ENCODE measurements at places on chromosomes 3 and 15.

- no peak for DNase-seq
Measured at GRCh38 chr15:27086805-27087204, 115.8 kb downstream of the GABRG3 start.

DNA sequence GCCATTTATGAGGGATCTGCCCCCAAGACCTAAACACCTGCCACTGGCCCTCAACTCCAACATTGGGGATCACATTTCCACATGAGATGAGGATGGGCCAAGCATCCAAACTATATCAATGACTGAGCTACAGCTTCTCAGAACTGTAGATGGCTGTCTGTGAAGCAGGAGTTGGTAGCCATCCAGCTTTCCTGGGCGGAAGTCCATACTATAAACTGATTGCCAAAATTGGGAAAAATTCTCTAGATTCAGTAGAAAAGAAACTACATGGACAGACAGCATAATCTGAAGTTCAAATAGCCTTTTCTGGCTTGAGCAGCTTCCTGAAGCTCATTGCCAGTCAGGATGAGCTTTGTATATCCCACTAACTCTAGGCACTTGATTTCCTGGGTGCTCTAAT lies 214.7 kb upstream of the ZBTB20 start:
- no peak for DNase-seq

DNA sequence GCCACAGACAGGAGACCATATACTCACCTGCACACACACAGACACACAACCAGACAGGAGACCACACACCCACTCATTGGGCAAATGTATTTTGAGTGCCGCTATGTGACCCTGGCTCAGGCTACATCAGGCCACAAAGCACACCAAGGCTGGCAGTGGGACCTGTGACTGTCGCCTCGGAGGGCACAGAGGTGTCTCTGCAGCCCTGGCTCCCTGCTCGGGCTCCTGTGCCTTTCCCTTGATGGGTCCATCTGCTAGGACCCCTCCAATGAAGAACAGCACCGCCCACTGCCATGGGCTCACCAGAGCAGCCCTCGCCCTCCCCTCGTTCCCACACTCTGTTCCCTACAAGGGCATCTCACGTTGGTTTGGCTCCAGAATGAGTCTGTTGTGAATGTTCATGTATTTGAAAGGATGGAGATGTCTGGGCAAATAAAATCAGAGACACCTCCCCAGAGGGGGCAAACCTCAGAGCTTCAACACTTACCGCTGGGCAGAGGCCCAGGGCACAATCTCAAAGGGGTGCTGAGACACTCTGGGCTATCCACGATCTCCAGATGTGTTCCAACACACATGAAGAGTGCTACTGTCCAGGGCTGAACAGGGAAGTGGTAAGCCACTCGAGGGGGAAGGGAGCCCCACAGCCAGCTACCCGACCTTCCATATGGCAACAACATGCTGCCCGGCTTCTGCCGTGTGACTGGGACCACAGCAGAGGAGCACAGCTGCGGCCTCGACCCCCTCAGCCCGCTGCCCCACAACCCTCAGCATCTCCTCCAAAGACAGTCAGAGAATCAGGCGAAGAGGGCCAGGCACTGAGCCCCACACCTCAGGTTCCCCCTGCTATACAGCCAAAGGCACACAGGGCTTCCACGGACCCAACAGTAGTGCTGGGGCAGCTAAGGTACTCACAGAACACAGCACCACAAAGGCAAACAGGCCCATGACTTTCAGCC lies 74.9 kb downstream of the OCA2 start:
- no peak for DNase-seq

GRCh38 chr3:58536501-58537411 lies at the start of gene ACOX2:
TSS of gene ACOX2 (minus strand) at chr3:58537190. CDS start at chr3:58535106, 2,084 bp downstream.
- no peak for DNase-seq

- DNase-seq = no peak
Measured at GRCh38 chr15:36653851-36654250, 74.4 kb downstream of the CDIN1 start.

GRCh38 chr3:158920371-158920770 lies 118.5 kb downstream of the MFSD1 start:
- DNase-seq = no peak

GRCh38 chr3:182807061-182807460 lies 13.8 kb downstream of the ATP11B start:
- no peak for DNase-seq

- no peak for DNase-seq
Measured at GRCh38 chr15:38242055-38242454, 10.6 kb upstream of the SPRED1 start.

- DNase-seq = no peak
Measured at GRCh38 chr3:144272680-144273079, 301.1 kb downstream of the DIPK2A start.

- peak; percentile 12 for DNase-seq
Measured at GRCh38 chr3:24185738-24186384, 240.8 kb downstream of the NR1D2 start.

- no peak for DNase-seq
Measured at GRCh38 chr15:36430726-36431265, 148.6 kb upstream of the CDIN1 start.

DNA sequence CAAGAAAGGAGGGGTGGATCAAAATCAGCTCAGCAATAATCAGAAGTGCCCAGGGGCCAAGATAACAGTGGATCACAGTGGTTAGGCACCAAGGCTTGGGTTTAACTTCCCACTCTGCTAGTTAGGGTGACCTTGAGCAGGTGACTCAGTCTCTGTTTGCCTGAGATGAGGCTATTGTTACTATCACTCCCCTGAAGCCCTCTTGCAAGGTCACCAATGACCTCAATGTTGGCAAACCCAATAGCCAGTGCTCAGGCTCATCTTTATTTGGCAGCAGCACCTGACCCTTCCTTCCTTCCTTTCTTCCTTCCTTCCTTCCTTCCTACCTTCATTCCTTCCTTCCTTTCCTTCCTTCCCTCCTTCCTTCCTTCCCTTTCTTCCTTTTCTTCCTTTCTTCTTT lies 102.4 kb upstream of the HACD2 start:
- no peak for DNase-seq

- DNase-seq = no peak
Measured at GRCh38 chr3:79517766-79518413, 249.9 kb downstream of the ROBO1 start.

DNA sequence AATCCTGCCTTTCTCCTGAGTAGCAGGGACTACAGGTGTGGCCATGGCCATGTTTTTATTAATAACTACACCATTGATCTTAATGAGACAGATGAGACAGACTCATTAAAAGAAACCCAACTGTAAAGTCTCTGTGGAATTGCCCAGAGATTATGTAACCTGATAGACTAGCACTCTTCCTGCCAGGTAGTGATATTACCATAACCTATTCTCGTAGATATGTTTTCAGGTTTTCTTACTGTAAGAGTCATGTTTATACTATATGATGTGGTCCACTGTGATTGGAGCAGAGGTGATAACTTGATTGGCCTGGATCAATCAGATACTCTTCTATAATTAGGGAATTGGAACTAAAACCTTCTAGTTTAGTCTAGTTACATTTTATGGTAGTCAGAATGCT lies 93.7 kb downstream of the NFKBIZ start:
- no peak for DNase-seq

GRCh38 chr3:193716150-193716549 lies 123.1 kb downstream of the OPA1 start:
- DNase-seq = no peak

DNA sequence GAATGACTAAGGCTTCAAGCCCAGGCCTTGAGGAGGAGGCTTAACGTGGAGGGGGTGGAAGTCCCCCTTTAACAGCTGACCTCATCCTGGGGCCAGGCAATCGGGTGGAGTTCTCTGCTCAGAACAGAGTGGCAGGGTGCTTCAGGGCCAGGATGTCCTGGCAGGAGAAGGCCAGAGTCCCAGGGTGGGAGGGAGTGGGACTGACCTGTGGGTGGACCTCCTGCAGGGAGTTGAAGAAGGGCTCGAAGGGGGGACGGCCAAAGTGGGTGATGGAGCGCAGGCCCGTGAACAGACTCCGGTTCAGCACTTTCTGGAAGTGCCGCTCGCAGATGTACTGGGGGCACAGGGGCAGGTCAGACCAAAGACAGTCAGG lies 19.6 kb downstream of the DUOX2 start:
- DNase-seq = no peak

- DNase-seq = peak; percentile 66
Measured at GRCh38 chr15:40115670-40116093, 7.0 kb upstream of the BMF start.

DNA sequence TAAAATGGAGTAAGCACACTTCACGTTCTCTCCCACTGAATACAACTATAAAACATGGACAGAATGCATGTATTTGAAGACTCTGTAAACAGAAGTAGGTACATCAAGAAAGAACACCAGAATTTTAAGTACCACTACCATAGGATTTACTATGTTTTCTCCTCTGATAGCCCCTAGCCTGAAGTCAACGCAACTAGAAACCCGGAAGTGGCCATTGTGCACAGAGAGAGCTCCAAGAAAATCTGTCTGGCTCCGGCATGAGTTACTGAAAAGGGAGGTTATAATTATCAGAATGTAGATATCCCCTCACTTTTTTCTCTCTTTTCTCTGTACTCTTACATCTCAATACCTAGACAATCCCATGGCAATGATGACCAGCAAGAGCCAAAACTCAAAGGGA lies 23.8 kb downstream of the KBTBD12 start:
- DNase-seq = no peak

DNA sequence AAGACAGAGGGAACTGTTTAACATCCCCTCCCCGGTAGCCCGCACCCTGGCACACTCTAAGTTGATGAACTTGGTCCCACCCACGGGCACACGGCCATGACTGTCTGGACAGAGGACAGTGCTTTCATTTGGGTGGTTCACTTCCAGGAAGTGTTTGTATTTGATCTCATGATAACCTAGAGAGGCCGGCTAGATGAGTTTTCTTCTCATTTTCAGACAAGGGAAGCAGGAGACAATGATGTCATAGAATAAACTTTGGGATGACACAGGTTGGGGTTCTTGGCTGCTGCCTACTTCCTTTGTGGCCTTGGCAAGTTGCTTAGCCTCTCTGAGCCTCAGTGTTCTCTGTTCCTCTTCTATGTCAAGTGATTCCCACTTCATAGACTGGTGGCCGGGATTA lies 16.1 kb upstream of the LYSMD4 start:
- no peak for DNase-seq

DNA sequence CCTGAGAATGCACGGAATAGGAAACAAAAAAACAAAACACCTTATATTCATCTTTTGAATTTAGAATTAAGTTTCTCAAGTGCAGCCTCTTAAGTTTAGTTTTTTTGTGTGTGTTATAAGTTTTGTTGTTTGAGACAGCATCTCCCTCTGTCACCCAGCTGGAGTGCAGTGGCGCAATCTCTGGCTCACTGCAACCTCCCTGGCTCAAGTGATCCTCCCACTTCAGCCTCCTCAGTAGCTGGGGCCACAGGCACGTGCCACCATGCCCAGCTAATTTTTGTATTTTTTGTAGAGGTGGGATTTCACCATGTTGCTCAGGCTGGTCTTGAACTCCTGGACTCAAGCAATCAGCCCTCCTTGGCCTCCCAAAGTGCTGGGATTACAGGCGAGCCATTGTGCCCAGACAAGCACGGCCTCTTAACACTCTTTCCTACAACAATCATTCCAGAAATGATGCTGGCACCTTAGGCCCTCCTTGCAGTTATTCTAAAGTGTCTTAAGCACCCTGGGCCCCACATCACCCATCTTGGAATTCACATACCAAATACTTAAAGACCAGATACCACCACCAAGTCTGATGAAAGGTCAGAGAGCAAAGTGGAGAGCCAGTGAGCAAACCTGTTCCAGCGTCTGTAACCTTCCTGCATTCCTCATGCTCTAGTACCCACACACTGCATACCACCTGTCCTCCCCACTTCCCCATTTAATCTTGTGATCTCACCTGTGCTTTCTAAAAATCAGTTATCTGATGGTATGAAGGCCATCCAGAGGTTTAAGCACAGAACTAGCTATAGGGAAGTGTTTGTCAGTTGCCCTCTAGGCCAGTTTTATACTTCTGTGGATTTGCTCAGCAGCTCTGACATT lies 6.9 kb upstream of the SPG11 start:
- DNase-seq = no peak

- no peak for DNase-seq
Measured at GRCh38 chr3:22045882-22046281, 294.9 kb upstream of the ZNF385D start.

- DNase-seq = no peak
Measured at GRCh38 chr3:131735116-131735515, 232.3 kb upstream of the MRPL3 start.

GRCh38 chr3:153250446-153250845 lies 88.4 kb downstream of the RAP2B start:
- DNase-seq = no peak

DNA sequence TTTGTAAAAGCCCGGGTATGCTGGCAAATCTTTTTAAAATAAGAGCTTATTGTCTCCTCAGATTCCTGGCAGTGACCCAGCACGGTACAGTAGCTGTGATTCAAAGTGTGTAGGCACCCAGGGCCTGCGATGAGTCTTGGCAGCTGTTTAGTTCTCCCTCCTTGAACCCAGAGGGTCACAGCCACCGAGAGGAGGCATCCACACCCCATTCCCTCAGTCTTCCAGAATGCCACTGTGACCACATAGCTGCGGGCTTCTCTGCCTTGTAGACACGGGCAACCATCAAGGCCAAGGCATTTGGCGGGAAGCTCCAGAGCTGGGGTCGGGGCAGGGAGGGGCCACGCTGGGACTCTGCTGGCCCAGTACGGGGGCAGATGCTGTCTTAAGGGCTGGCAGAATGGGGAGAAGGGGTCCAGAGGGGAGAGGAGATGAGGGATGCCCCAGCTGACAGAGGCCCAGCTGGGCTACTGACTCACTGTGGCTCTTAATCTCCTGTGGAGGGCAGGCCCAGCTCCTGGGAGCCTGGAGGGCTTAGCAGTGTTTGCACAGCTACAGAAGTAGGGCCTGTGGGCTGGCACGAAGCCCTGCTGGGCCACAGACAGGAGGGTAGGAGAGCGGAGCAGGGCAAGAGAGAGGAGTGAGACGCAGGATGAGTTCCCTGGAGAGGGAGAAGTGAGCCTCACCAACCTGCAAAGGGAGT lies 68.8 kb upstream of the DLG1 start:
- DNase-seq = no peak

DNA sequence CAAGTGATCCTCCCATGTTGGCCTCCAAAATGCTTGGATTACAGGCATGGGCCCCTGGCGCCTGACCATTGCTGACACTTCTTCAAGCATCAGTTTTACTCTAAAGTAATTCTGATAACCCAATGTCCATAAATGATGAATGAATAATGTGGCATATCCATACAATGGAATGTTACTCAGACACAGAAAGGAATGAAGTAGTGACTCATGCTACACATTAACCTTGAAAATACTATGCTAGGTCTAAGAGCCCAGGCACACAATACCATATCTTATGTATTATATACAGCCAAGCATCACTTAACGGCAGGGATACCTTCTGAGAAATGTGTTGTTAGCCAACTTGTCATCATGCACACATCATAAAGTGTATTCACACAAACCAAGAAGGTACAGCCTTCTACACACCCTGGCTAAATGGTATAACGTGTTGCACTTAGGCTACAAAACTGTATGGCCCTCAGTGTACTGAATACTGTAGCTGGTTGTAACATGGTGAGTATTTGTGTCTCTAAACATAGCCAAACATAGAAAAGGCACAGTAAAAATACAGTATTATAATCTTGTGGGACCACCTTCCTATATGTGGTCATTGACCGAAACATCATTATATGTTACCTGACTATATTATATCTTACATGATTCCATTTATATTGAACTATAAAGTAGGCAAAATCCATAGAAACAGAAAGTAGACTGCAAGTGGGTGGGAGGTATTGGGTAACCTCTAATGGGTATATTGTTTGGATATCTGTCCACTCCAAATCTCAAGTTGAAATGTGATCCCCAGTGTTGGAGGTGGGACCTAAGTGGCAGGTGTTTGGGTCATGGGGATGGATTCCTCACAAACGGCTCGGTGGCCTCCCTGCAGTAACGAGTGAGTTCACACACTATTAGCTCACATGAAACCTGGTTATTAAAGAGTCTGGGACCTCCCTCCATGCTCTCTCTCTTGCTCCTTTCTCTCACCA lies 31.4 kb downstream of the MKRN2 start:
- no peak for DNase-seq
